Cortex of kidney (tissue), 1 donor: ENCODE measurements at places on chromosomes 16 and 17.

- DNase-seq: no peak
Measured at GRCh38 chr16:88456356-88457292, 3.5 kb downstream of the ZFPM1 start.

DNA sequence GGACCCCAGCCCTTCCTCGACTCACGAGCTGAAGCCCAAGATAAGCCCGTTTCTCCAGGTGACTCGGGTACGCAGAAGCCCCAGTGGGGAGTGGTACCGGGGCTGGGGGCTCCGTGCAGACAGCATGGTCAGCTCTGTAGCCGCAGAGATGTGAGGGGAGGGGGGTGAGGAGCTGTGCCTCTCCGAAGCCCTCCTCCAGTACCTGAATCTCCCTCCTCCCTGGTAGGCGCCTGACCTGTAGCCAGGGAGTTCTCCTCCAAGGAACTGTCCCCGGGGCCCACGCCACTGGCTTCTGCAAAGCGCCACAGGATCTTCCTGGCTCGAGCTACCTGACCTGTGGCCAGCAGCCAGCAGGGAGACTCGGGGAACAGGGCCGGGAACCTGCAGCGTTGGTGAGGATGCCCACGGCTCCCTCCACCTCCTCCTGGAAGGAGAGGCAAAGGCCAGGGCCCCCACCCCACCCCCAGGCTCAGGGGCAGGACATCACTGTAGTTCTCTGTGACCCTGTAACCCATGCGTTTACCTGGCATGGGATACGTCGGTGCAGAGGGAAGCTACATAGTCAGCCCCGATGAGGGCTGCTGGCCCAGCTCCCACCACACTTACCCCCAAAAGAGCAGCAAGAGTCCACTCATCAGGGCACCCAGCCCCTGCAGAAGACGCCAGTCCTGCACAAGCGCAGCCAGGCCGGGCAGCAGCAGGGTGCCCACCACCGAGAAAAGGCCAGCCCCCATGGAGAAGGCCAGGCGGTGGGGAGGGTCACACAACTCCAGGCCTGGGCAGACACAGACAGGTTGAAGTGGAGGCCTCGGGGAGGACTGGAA is 1.7 kb downstream of the SLC22A31 start:
- no peak for DNase-seq

DNA sequence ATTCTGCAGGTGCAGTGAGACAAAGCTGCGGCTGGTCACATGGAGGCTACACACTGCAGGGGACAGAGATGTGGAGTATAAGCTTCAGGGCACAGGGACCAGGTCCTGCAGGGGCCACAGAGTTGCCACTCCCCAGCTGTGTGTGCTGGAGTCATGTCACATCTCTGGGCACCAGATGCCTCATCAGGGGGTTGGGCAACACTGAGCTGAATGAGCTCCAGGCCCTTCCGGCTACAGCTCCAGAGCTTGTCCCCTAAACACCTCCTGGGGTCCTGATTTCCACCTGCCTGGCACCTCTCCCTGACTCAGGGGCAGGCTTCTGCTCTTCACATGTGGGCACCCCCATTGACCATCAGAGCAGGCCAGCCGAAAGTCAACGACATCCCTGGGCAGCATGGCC is 32.5 kb downstream of the SPHK1 start:
- no peak for DNase-seq

DNA sequence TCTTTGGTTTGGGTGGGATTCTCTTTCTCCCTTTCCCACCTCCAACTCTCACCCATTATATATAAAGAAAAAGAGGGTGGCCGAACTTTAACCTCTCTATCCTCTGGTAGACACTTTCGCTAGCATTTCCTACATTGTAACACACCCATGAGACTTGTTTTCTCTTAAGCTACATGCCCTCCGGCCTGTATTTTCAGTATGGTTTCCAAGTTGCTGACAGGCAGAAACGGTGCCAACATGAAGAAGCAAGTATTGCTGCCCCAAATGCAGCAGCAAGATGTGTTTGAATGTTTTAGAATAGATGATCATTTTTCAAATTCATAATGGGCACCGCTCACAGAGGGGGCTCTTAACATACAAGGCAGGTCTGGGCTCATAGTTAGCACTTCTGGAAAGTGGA is 18.7 kb upstream of the CYB5B start:
- no peak for DNase-seq

GRCh38 chr17:27800522-27800921 is at the start of gene NOS2:
Gene NOS2 (minus strand): TSS chr17:27800529. CDS start chr17:27798809, 1,720 bp downstream.
- no peak for DNase-seq

GRCh38 chr17:78538033-78538776 is 39.0 kb downstream of the DNAH17 start:
- no peak for DNase-seq

GRCh38 chr16:25172831-25173230 is 43.9 kb upstream of the AQP8 start:
- no peak for DNase-seq

- DNase-seq: no peak
Measured at GRCh38 chr16:53614346-53614745, 89.3 kb downstream of the RPGRIP1L start.

DNA sequence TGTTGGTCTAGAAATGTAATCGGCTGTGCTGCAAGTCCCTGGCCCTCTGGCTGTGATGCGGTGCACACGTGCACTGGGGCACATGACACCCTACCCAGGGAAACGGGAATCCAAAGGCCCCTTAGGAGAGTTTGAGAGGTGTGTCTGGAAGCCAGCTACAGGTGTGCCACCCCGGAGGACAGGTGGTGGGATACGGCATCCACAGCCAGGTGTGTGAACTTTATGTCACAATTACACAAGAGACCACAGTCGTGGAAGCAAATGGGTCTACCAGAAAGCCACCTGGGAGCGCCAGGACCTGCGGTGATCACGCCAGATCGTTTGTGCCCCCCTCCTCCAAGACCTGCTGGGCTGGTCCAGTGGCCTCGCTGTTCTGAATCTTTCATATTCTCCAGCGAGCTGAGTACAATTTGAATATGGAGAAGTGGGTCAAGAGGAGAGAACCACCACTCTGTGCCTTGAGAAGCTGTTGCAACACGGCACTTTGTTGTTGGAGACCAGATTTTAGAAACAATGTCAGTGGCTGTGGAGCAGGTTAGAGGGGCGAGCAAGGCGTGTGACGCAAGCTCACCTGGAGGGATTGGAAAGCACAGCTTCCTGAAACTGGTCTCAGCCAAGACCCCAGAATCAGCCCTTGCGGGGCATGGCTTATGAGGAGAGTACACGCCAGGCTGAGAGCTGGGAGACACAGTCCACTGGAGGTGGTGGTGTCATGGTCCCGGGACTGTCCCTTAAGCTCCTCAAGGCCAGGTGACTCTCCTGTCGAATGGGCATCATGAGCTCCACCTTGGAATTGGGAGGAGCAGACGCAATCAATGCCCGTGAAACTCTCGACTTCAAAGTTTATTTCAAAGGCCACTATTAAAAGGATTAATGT is 37.4 kb downstream of the COX4I1 start:
- DNase-seq: no peak

GRCh38 chr17:55264645-55265298 is at the start of gene HLF:
Gene HLF (plus strand): TSS chr17:55264960. CDS start chr17:55265485, 525 bp downstream.
- no peak for DNase-seq

DNA sequence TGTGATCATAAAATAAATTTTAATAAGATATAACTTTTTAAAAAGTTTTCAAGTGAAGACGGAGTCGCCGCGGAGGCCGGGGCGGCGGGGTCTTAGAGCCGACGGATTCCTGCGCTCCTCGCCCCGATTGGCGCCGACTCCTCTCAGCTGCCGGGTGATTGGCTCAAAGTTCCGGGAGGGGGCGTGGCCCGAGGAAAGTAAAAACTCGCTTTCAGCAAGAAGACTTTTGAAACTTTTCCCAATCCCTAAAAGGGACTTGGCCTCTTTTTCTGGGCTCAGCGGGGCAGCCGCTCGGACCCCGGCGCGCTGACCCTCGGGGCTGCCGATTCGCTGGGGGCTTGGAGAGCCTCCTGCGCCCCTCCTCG is at the start of gene FOXC2:
FOXC2 (plus strand) TSS at position 229 of the 365 bp plus-strand sequence. CDS start 507 bp downstream, outside the sequence.
- no peak for DNase-seq

GRCh38 chr17:39617446-39618245 is 9.1 kb upstream of the PPP1R1B start:
- DNase-seq: no peak

GRCh38 chr16:81967358-81967757 is 43.9 kb downstream of the SDR42E1 start:
- DNase-seq: no peak
